ENCODE measurements at places on chromosomes 11 and 22. TPM values are rescaled to one million over a fixed set of nuclear protein-coding genes. Genes with fewer than 3 reads are reported as not detected.

MS4A10 gene
- not detected for total RNA-seq

- no peak for DNase-seq
Observed at GRCh38 chr22:45905326-45905923, 71.5 kb downstream of the WNT7B start.

DNA sequence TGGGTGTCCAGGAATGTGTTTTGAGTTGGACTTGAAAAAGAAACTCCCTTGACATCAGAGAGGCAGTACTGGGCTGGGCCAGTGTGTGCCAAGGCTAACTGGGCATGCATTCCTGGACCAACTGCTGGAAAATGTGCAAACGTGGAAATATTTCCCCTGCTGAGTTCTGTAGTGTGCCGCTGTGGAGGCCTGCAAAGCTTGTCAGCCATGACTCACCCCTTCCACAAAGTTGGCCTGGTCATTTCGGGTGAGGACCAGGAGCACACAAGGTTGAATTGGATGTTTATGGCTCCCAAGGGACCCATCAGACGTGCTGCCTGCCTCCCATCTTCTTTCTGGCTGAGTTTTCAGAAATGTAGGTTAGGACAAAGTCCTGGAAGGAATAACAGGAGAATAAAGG lies 513.1 kb downstream of the MIAT start:
- no peak for DNase-seq

DNA sequence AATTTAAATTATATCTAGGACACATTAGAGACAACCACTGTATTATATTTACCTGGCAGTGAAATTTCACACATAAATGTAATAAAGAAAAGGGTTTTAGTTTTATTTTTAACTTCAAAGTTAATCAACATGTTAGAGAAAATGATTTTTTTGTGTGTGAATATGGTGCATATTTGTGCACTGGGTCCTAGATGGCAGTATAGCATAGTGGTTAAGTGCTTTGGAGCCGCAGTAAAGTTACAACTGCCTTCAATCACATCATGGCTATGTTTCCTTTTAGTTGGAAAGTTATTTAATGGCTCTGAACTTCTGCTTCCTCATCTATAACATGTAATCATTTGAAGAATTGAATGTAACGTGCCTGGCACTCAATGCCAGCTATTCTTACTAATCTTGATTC lies 108.9 kb upstream of the DDI1 start:
- DNase-seq: no peak

DNA sequence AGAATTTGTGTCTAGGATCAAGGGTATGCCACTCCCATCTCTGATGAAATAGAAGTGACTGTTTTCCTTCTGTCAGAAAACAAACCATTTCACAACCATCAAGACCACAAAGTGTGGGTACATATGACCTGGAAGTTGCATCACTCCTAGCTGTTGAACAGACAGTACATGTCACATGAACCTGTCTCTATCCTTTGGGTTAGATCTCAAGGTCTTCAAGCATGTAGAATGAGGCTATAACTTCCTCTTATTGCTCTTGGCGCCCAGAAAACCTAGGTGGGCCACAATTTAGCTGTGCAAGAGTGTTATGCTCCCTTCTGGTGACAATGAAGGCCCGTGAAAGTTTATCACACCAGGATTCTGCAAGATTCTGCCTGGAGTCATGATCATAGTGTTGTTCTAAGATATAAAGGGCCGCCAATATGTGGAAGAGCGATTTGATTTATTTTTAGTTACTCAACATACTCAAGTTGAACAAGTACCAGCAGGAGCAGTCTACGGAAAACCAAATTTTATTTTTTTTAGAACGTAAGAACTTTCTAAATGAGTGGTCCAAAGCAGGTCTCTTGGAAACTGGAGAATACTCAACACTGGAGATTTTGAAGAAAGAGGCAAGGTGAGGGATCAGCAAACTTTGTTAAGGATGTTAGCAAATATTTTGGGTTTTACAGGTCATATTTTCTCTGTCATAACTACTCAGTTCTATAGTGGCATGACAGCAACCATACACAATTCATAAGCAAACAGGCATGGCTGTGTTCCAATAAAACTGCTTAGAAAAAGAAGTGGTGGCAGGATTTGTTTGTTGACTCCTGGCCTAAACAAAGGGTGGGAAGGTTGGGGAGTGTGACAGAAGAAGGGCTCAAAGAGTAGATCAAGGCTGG lies 101.8 kb downstream of the USP35 start:
- DNase-seq: no peak

GRCh38 chr11:120186456-120186773 lies 24.4 kb upstream of the OAF start:
- no peak for DNase-seq

SLC25A45 gene
- total RNA-seq: 3.3 TPM

DNA sequence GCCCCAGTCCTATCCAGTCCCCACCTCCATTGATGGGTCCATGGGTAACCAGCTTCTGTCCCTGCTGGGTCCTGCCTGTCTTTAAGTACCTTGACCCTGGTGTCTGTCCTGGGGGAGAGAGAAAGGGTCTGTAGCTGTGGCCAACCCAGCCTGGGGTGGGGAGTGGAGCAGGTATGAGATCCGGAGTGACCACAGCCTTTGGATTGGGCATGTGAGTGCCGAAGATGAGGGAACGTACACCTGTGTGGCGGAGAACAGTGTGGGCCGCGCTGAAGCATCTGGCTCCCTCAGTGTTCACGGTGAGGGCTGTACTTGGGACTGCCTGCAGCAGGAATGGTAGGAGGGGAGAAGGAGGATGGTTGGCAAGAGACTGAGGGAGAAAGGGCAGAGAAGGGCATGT lies 5.2 kb downstream of the ROBO3 start:
- DNase-seq: no peak

- DNase-seq: no peak
Observed at GRCh38 chr22:32671886-32672285, 129.6 kb upstream of the TIMP3 start.

GRCh38 chr11:122089111-122089510 lies 26.9 kb downstream of the BLID start:
- no peak for DNase-seq

DNA sequence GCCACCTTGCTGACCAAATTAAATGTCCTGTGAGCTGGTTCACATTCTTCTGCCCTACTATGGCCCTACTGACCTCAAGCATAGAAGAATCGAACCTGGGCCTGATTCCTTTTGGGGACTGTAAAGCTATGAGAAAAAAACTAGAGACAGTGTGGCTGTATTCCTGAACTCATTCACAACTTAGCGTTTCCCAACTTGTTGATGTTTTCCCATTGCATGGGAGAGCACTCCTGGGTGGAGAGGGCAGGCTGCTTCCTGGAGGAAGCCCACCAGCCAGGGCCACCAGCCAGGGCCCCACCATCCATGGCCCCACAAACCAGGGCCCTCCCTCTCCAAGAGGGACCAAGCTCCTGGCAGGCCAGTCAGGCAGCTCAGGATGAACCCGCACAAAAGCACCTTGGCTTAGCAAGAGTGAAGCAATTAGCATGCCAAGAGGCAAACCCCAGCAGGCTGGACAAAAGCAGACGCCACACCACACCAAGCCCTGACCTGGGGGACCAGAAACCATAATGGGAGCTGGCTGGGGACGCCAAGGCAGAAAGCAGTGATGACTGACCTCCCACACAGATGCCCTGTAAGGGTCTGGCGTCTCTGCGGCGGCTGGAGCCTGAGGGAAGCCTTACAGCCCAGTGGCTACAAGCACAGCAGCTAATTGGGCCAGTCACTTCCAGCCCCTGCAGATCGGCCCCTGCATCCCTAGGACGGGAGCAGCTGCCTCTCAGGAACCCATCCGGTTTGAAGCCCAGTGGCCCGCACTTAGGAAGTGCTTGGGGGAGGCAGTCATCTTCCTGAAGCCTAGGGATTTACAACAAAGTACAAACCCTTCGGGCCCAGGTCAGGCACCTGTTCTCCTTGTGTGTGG lies 2.1 kb downstream of the CERK start:
- DNase-seq: peak; percentile 32

DNA sequence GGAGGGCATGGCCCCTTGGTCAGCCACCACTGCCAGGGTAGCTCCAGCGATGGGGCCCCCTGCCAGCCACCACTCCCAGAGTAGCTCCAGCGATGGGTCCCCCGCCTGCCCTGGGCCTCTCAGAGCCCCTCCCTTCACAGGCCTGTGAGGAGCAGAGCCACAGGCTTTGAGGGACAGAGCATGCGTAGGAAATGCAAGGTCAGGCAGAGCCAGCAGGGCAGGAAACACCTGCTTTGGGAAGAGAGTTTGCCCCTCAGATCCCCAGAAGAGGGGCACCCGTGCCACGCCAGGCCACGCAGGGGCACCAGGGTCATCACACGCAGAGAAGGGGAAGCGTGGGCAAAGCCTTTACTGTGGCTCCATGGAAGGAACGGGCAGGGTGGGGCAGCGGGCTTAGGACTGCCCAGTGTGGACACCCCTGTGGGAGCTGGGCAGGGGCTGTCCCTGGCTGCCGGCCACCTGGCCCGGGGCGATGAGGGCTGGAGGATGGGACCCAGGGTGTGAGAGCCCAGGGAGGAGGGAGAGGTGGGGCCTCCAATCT lies 477.8 kb downstream of the BRD1 start:
- DNase-seq: no peak

GRCh38 chr11:68261749-68262543 lies 9.8 kb downstream of the C11orf24 start:
- no peak for DNase-seq

DNA sequence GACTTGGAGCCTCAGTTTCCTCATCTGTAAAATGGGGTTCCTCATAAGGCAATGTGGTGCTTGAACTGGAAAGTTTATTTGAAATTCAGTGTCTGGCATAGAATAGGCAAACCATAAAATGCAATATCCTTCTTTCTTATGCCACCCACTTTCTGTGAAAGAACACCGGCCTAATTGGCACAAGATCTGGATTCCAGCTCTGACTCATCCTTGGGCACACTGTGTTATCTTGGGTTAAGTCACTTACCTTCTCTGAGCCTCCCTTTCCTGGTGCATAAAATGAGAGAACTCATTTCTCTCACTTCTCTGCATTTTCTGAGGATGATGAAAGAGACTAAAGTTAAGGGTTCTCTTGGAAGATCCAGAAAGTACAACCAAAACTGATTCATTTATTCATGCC lies 5.1 kb downstream of the INSC start:
- DNase-seq: no peak

TUBA8 gene
- total RNA-seq: 0.46 TPM

- no peak for DNase-seq
Observed at GRCh38 chr22:19898831-19899567, 42.6 kb upstream of the COMT start.

- peak; percentile 4 for DNase-seq
Observed at GRCh38 chr11:120136356-120136755, 1.6 kb downstream of the TRIM29 start.

DNA sequence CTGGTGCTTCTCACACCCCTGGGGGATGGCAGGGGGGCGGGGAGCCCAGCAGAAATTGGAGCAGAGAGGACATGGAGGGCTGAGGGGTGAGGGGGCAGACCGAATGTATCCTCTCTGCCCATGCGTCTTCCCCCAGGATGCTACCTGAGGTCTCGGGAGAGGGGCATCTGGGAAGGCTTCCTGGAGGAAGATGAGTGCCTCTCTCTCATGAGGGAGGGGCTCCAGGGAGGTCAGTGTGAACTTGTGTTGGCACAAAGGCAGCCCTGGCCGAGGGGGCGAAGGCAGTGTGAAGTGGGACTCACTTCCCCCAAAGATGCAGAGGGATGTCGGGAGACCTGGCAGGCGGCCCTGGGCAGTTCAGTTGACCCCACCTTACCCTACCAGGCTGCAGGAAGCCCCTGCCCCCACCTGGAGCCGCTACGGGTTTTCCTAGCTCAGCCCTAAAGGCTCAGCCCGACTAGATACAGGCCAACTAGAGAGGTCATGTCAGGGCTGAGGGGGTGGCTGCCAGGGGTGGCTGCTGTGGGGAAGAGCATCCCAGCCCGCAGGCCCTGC lies 10.4 kb downstream of the ASCL2 start:
- no peak for DNase-seq

DNA sequence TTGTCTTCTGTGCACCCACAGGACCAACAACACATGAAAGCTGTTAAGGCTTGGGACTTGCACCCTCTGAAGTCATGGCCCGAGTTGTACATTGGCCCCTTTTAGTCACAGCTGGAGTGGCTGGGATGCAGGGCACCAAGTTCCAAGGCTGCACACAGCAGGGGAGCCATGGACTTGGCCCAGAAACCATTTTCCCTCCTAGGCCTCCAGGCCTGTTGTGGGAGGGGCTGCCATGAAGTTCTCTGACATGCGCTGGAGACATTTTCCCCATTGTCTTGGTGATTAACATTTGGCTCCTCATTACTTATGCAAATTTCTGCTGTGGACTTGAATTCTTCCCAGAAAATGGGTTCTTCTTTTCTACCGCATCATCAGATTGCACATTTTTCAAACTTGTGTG lies 48.8 kb upstream of the GLYAT start:
- DNase-seq: no peak
